CD4-positive, alpha-beta T cell treated with Interferon gamma for 1 hour (primary cell): ENCODE measurements at places on chromosomes 3 and 15.

- no peak for DNase-seq
Observed at GRCh38 chr15:80182611-80183261, 29.9 kb downstream of the FAH start.

DNA sequence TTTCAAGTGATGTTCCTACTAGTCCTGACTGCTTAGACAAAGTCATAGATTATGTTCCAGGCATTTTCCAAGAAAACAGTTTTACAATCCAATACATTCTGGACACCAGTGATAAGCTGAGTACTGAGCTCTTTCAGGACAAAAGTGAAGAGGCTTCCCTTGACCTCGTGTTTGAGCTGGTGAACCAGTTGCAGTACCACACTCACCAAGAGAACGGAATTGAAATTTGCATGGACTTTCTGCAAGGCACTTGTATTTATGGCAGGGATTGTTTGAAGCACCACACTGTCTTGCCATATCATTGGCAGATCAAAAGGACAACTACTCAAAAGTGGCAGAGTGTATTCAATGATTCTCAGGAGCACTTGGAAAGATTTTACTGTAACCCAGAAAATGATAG lies 3.8 kb downstream of the TIPARP start:
- DNase-seq, result no peak

GRCh38 chr3:133703915-133704314 lies 42.2 kb upstream of the TOPBP1 start:
- no peak for DNase-seq

- no peak for DNase-seq
Observed at GRCh38 chr3:57545636-57546268, 1.6 kb upstream of the DNAH12 start.

DNA sequence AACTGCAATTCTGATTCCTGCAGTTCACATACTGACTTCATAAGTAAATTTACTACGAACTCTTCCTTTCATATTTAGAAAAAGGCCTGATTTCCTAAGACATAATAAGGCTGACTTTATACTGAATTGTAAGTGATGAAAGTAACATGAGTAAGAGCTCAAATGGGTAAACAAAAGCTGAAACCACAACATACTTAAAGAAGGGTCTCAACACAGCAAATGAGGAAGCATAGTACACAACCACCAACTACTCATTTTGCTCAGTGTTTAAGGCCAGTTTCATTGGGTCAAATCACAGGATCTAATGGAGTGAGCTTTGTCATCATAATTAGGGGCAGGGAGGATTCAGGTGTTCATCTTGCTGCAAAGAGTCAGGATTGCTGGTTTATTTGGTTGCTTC lies 81.4 kb downstream of the SETD2 start:
- DNase-seq, result no peak

DNA sequence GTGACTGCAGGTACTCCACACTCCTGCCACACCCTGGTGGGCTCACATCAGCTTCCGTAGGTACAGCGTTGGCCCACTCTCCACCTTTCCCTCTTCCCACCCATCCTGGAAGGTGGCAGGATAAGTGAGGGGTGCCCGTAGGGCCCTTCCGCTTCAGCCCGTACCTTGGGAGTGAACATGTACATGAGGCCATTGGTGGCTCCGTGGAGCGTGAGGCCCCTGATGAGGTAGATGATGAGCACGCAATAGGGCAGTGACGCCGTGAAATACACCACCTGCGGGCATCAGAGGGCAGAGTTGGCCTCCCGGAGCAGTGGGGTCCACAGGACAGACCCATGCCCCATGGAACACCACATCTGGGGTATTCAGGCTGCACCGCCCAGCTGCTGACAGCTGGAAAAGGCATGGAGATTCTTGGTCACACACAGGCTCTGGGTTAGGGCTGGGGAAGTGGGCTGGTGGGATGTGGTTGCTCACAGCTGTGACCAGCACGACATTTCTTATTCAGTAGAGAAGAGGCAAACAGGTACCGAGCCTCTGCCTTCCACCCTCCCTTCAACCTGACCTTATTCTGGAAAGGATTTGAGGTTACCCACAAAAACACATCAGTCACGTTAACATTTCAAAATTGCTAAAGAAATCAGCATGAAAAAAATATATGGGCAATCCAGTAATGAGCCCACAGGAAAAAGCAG lies 23.8 kb downstream of the SLC6A20 start:
- DNase-seq, result no peak

DNA sequence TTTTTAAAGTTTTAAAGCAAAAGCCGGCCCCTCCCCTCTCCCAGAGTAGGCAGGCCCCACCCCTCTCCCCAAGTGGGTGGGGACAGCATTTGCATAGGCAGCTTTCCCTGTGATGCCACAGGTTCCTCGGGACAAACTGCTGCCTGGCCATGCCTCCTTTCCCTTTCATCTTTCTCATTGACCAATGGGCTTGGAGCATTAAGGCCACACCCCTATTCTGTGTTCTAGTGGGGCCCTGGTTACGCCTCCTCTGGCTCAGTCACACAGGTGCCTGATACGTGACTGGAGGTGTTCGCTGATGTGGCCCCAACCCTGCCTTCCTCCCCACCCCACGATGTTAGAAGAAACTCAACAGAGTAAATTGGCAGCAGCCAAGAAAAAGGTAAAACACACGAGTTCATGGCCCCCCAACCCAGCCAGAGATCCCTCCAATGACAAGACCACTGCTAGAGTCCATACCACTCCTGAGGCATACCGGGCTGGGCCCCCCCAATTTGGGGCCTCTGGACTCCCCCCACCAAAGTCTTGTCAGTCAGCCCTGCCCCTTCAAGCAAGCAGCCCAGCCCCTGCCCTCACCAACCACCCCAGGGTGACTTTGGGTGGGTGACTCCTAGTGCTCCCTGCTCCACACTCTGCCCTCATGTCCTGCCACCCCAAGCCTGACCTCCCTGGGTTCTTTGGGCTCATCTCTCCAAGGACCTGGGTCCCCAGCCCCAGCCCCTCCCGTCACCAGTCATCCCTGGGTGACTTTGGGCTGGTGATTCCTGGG lies 62.8 kb upstream of the CSPG4 start:
- DNase-seq, result no peak

DNA sequence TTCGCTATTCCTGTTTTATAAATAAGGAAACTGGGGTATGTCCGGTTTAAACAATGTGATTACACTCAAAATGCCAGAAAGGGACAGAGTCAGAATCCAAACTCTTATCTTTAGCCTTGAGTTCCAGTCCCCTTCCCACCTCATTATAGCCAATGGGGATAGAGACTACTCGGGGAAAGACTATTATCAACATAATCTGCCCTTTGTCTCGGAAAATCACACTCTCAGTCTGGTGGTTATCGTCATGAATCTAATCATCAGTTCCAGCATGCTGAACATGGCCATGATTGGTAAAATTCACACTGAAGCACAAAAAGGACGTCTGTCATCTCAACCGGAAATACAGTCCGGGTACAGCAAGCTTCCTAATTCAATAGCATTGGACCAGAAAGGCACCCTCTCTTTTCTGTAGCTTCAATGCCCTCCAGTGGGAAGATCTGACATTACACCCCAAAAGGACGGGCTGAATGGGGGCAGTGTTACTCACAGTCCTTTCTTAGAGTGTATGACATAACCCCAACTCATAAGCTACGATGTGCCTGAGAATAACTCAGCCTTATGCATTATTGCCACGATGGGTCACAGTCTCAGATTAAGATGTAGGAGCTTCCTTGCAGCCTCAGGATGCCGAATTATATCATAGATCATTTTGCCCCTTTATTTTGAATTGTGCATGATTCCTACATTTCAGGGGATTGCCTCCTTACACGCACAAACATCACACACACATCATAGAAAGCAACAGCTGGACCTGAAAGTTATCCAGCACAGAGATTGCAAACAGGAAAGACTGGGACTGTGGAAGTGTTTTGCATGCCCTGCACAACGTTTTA lies 390.4 kb upstream of the LMCD1 start:
- DNase-seq, result peak; percentile 24

- DNase-seq, result no peak
Observed at GRCh38 chr3:107643038-107643883, 120.5 kb downstream of the BBX start.

DNA sequence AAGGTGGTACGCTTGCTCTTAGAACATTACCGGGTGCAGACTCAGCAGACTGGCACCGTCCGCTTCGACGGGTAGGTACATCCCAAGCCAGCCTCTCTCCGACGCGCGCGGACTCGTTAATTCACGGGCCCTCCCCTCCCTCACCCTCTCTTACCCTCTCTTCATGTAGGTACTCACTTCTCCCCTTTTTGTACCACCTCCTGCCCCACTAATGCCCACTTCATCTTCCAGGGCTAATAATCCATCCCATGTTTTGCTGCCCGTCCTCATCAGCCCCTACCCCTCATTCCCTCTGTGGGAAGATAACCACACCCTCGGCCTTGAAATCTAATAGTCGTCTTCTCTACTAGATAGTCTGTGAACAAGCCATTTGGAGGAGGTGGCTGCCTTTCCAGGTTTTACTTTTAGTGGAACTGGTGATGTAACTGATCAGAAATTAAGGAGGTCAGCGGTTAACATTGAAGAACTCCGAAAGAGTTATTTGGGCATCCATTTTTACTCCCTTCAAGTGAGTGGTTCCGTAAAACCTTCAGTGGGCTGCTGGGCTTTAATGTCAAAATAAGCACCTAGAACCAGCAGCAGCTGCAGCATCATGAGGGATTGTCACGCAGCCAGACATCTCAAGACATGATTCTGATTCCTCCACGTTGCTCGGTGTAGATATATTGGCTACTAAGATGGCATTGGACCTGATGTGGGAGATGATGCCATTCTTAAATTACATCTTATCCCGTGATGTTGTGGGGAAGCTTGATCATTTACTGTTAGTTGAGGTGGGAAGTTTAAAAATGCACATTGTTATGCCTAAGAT lies 1.3 kb downstream of the FEM1B start:
- DNase-seq, result no peak

DNA sequence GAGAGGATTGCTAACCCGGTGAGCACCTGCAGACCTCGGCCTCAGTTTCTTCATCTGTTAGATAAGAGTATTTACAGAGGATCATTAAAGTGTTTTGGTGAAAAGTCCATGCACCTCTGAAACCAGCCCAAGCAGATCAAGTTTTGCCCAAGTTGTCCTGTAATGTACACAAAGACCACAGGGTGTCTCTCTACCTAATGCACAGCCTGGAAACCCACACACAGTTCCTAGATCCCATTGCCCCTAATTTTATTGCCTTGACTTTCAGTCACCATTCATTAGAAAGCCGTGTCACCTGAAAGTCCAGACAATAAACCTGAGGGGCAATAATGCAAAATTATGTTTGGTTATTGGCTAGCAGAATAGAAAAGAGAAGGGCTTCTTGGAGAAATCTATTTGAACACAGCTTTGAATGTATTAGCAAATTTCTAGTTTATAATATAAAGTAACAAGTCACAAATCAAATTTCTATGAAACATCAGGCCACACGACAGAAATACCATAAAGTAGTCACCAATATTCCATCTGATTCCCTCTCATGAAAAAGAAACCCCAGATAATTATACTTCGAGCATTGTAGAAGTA lies 161.3 kb upstream of the SLC2A2 start:
- no peak for DNase-seq

DNA sequence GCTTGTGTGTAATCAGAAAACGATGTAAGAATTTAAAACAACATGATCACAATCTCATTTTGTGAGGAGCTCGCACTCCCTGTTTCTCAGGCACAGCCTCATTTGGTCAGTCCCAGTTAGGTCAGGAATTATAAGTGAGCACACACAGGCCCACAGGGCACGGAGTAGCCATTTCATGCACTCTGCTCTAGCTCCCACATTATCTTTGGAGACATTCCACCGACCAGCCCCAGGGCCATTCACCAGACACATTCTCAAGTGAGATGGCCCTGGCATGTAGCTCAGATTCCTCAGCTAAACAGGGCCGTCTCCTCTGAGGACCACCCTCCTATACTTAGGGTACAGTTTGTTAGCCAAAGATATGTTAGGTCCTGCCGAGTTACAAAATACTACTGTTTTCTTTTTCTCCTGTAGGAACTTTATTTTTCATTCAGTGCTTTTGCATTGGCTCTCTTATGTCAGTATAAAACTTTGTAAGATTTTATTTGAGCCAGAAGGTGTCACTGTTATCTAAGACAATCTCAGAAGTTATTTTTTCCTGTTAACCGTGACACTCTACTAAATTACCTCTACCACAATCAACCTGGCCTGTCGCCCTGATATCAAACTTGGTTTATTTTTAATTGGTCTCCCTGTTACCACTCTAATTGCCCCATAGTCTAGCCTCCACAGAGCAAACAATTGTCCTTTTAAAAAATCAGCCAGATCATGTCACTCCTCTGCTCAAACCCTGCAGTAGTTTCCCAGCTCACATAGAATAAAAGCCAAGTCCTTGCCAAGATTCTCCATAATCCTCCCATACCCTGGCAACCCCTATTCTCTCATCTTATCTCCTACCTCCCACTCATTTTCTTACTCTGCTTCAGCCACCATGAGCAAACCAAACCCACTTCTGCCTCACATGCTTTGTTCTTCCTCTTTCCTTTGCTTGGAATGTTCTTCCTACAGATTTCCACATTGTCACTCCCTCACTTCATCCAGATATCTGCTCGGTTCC lies 105.7 kb downstream of the PPP2R3A start:
- DNase-seq, result no peak

GRCh38 chr15:46293550-46293949 lies 658.7 kb downstream of the SQOR start:
- no peak for DNase-seq

DNA sequence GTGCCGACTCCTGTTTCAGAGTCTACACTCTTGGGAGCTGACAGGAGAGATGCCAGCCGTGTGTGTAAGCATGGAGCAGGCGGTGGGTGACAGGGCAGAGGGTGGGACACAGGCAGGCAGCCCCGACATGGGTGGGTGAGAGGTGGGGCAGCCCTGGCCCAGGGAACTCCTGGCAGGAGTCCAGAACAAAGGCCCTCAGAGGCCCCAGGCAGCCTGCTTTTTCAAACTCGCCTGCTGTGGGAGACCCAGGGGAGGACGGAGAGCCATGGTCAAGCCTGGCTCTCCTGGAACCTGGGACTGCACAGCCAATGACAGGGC lies 29.3 kb upstream of the SLC41A3 start:
- no peak for DNase-seq

- DNase-seq, result no peak
Observed at GRCh38 chr15:94857466-94857865, 626.1 kb downstream of the MCTP2 start.
